Thymus (tissue), 14 donors: ENCODE measurements at places on chromosomes 5 and 9.

GRCh38 chr9:69637193-69637816 is 34.9 kb downstream of the APBA1 start:
- no peak for DNase-seq

DNA sequence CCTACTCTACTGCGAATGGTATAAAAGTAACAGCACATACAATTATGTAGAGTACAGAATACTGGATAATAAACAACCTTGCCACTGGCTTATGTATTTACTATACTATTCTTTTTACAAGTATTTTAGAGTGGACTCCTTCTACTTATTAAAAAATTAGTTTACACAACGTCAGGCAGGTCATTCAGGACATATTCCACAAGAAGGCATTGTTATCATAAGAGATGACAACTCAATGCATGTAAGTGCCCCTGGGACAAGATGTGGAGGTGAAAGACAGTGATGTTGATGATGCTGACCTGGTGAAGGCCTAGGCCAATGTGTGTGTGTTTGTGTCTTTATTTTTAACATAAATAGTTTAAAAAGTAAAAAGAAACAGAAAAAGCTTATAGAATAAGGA is 421.7 kb downstream of the CDH12 start:
- DNase-seq: no peak

- no peak for DNase-seq
Observed at GRCh38 chr5:29899583-29899982, 1293.9 kb upstream of the CDH6 start.

GRCh38 chr5:149001162-149001561 is 61.7 kb downstream of the SH3TC2 start:
- no peak for DNase-seq
